ENCODE measurements at places on chromosomes 7 and 10. TPM values are rescaled to one million over a fixed set of nuclear protein-coding genes. Genes with fewer than 3 reads are reported as not detected.

GRB10 gene
- total RNA-seq: 77.3 TPM

TMEM213 gene
- not detected for total RNA-seq

DEPP1 gene
- 1.1 TPM for total RNA-seq

SPDYE2 gene
- total RNA-seq: not detected

IKZF1 gene
- total RNA-seq: not detected

BTRC gene
- total RNA-seq: 8.9 TPM

SPACDR gene
- 0.68 TPM for total RNA-seq

LRIT1 gene
- not detected for total RNA-seq

EVX1 gene
- total RNA-seq: not detected

EBF3 gene
- 0.14 TPM for total RNA-seq

DDX21 gene
- 130 TPM for total RNA-seq

OR2A5 gene
- total RNA-seq: not detected

WEE2 gene
- total RNA-seq: 0.03 TPM

CTAGE8 gene
- total RNA-seq: not detected

SPDYE9 gene
- total RNA-seq: not detected

RHEB gene
- total RNA-seq: 159 TPM

CALML5 gene
- total RNA-seq: not detected

GATA3 gene
- 4.5 TPM for total RNA-seq

CCDC3 gene
- total RNA-seq: 1.2 TPM

ZNF365 gene
- 1.3 TPM for total RNA-seq

BMPR1A gene
- 23.5 TPM for total RNA-seq

PLEKHS1 gene
- total RNA-seq: 0.09 TPM

GGCT gene
- 71.6 TPM for total RNA-seq

SLC35G1 gene
- 8.8 TPM for total RNA-seq

ZNF239 gene
- total RNA-seq: 4.5 TPM

PRSS2 gene
- total RNA-seq: not detected

KCNIP2 gene
- 1.1 TPM for total RNA-seq

AKR1E2 gene
- total RNA-seq: 6.6 TPM

PDZD7 gene
- total RNA-seq: 1.4 TPM

GRM3 gene
- not detected for total RNA-seq

EBLN1 gene
- 0.21 TPM for total RNA-seq
